ENCODE measurements at places on chromosomes 6 and 20. TPM values are rescaled to one million over a fixed set of nuclear protein-coding genes. Genes with fewer than 3 reads are reported as not detected.

Gene SLC17A3
- 0.67 TPM for total RNA-seq

Gene MATN4
- 0.11 TPM for total RNA-seq

Gene HLA-DQA2
- total RNA-seq: 0.77 TPM

Gene SRMS
- total RNA-seq: not detected

Gene PPP1R3G
- total RNA-seq: 0.05 TPM

Gene HEY2
- total RNA-seq: not detected

Gene CST1
- not detected for total RNA-seq

Gene SMPD2
- total RNA-seq: 9.7 TPM

Gene ASXL1
- total RNA-seq: 164 TPM

Gene RPN2
- 178 TPM for total RNA-seq

Gene SLC22A7
- total RNA-seq: not detected

Gene CD93
- total RNA-seq: 5.4 TPM

Gene CGA
- 0.26 TPM for total RNA-seq

Gene PCIF1
- total RNA-seq: 33.1 TPM

Gene SLC22A23
- 0.13 TPM for total RNA-seq

Gene AK9
- 7.9 TPM for total RNA-seq

Gene GPX5
- total RNA-seq: not detected

Gene LRP11
- total RNA-seq: 9.6 TPM

Gene HCRTR2
- total RNA-seq: not detected

Gene BACH2
- 22.9 TPM for total RNA-seq

Gene BMP6
- not detected for total RNA-seq

Gene STX11
- 22.3 TPM for total RNA-seq

Gene TSHZ2
- total RNA-seq: 58.2 TPM

Gene SNAP25
- 0.13 TPM for total RNA-seq

Gene WFDC10B
- total RNA-seq: not detected

Gene PDE7B
- 0.04 TPM for total RNA-seq

Data from activated T-helper 17 cell treated with anti-CD3 and anti-CD28 coated beads, Interleukin-2, amount 50 U/mL, for 72 hours (primary cell).